CD4-positive, CD25-positive, alpha-beta regulatory T cell (primary cell): ENCODE measurements at places on chromosomes 11 and 22. TPM values are rescaled to one million over a fixed set of nuclear protein-coding genes. Genes with fewer than 3 reads are reported as not detected.

GRCh38 chr11:111691741-111692140, 74.4 kb downstream of the PPP2R1B start:
- DNase-seq, result no peak

- DNase-seq, result no peak
Observed at GRCh38 chr11:11587122-11587521, 34.7 kb downstream of the GALNT18 start.

DNA sequence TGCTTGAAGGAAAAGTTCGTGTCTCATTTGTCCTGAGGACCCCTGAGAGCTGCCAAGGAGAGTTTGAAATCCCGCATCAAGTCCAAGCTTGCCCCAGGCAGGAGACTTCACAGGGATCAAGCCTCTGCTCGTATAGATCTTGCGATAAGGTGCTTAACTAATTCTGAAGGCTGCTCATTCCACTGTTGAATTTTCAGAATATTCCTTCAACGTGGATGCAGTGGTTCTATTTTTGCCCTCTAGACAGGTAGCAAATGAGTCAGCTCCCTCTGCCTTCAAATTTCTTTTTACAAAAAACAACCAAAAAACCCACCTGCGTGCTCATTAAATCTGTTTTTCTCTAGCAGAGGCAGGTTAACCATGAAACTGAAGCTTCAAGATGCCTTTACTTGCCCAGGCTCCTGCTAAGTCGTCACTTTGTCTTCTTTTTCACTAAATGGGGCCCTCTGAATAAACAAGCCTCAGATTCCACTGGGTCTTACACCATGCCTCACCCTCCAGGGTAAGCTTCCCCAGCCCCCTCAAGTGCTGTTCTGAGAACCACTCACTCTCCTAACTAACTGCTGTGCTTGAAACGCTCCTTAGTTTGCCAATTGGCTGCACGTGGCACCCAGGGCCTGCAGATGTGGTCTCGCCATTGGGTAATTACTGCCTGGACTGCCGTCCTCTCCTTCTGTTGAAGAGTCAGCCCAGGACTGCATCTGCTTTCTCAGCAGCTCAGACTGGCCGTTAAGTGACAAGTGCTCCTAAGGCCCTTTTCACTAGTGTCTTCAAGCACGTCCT, 105.0 kb downstream of the TRPC6 start:
- no peak for DNase-seq

DNA sequence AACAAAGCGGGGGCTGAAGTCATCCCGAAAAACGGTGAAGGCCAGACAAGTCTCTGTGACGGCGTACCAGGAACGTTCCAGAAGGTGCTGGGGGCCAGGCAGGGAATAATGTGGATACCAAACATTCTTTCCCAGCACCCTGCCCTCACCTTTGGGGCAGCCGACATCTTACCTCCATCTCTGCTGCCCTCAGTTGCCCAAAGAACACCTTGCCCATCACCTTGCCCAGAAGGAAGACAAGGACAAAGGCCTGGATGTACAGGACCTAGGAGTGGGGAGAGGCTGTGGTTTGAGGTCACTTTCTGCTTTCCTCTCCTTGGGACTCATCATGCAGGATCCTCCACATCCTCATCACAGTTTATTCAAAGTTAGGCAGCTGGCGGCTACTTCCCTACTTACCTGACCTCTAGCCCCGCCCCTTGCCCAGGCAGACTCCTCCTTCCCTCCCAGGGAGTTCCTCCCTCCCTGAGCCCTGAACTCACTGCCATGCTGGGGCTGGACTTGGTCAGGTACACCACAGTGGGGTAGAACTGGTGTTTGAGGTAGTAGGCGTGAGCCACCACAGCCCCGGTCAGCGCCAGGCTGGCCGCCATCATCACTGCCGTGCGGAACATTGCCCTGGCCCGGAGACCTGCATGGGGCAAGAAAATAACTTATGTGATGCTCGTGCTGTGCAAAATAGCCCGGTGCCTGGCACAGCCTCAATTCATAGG, 1.2 kb downstream of the SYVN1 start:
- DNase-seq, result no peak

The ACRV1 gene
- total RNA-seq, result not detected

DNA sequence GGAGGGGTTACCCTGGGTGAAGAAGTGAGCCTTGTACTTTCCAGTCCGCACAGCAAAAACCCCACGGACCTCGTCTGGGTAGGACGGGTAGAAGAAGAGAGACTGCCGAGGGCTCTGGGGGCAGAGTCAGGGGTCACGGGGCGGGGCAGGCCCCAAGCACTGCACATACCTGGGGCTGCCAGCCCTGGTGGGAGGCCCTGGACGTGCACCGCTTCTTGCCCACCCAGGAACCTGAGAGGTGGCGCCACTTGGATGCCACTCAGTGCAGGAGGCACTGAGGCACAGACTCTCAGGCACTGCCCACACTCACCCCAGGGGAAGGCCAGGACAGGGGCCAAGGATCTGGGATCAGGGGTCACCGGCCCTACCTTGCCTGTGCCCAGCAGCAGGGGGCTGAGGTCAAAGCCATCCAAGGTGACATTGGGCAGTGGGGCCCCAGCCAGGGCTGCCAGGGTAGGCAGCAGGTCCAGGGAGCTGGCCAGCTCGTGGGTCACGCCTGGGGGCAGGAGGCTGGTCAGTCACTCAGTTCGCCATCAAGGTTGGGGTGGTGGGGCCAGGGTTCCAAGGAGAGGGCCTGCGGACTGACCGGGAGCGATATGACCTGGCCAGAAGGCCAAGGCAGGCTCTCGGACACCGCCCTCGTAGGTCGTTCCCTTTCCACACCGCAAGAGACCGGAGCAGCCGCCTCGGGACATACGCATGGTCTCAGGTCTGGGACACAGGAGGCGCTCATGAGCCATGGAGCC, 2.2 kb downstream of the ARSA start:
- DNase-seq, result no peak

The DSCAML1 gene
- total RNA-seq, result 1.6 TPM

- no peak for DNase-seq
Observed at GRCh38 chr11:105152021-105152512, 12.5 kb upstream of the CARD18 start.

GRCh38 chr22:17269607-17270261, 50.5 kb upstream of the ADA2 start:
- DNase-seq, result no peak

The OR52A1 gene
- total RNA-seq, result not detected

GRCh38 chr11:131762346-131763110, 392.1 kb downstream of the NTM start:
- no peak for DNase-seq

GRCh38 chr11:8247312-8247711, 16.4 kb downstream of the LMO1 start:
- DNase-seq, result no peak

DNA sequence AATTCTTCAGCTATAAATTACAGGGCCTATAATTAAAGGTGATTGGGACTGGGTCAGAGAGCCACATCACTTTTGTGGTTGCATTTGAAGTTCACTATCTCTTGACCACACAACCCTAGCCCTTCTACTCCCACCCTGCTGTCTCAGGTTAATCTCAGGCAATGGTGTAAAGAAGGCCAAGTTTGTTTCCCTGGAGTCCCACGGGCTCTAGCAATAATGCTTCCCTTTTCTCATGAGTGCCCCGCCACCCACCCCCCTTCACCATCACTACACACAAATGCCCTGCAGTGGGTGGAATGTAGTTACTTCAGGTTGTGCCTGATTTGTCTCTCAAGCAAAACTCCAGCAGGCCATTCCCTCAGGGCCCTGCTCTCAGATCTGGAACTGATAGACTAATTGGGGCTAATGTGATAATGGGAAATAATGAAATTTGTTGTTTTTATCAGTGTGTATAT, 1.8 kb upstream of the EHF start:
- no peak for DNase-seq

The OR5B21 gene
- total RNA-seq, result not detected

The SYT13 gene
- total RNA-seq, result not detected

DNA sequence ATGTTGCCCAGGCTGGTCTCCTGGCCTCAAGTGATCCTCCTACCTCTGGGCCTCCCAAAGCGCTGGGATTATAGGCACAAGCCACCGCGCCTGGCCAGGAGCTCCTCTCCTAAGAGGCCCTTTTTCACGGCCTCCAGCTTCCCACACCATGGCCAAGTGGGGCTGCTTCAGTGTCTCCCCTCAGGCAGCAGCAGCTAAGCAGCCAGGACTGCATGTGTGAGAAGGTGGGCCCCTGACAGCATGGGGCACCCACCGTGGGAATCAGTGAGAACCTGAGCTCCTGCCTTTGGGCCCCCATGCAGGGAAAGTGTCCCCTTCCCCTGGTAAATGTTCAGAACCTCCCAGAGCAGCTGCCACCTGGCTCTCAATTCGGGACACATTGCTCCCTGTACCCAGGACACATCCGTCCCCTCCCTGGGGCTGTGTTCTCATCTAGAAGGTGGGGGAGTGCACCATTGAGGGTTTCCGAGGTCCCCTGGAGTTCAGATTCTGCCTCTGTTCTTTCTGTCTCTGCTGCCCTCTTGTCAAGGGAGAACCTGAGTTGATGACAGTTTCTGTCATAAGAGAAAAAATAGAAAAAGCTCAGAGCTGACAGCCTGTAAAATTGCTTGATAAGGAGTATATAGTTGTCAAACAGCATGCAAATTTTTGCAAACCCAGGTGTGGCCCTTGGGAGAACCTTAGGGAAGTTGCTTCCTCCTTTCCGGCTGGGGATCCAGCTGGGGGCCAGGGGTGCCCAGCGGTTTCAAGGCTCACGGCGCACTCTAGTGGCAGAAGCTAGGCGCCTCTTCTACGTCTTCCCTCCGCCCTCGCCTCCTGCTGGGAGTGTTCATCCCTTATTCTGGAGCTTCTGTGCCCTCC, 29.7 kb downstream of the FAM83F start:
- peak; percentile 45 for DNase-seq

GRCh38 chr11:93403930-93404329, 73.4 kb downstream of the DEUP1 start:
- no peak for DNase-seq

The GTF2H1 gene
- 25.8 TPM for total RNA-seq

- DNase-seq, result no peak
Observed at GRCh38 chr11:27248576-27249509, 114.2 kb downstream of the CCDC34 start.

The MUC15 gene
- total RNA-seq, result not detected

The MAJIN gene
- total RNA-seq, result not detected

- DNase-seq, result no peak
Observed at GRCh38 chr11:119258983-119259382, 52.8 kb downstream of the CBL start.

The THAP7 gene
- total RNA-seq, result 41.7 TPM

- no peak for DNase-seq
Observed at GRCh38 chr11:19598456-19598855, 114.2 kb upstream of the NAV2 start.

DNA sequence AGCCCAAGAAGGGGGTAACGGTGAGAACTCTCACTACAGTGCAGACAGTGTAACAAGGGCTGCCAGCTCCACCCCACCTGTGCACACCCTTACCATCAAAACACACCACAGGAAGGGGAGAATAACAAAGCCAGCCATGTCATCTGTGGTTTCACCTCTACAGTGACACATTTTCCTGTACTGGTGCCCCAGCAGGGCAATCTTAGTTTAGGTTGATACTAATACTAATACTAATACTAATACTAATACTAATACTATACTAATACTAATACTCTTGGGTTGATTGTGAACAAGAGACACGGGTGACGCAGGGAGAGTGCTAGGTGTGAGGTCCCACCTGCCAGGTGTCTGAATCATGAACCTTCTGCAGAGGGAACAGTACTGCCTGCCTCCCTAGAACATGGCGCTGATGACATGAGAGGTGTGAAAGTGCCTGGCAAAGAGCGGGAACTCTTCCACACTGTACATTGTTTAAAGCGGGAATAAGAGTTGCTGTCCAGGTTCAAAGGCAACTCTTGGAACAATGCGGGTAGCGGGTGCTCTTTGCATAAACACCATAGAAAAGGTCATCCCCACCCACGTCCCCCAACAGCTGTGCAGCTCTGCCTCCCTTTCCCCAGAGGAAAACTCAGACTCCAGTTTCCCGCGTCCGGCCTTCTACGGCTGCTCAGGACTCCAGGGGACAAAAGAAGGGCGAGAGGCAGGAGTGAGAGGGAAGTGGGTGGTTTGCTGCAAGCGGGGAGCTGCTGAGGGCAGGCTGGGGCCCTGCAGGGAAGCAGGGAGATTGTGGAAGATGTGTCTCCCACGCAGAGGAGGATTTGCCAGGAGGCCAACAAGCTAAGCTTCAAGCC, 25.0 kb upstream of the TMPRSS4 start:
- peak; percentile 64 for DNase-seq

GRCh38 chr11:127369356-127369755, 368.8 kb upstream of the KIRREL3 start:
- DNase-seq, result no peak
